ENCODE measurements at places on chromosomes 7 and 10.

GRCh38 chr10:69459893-69460575 lies 8.8 kb downstream of the TSPAN15 start:
- no peak for DNase-seq

GRCh38 chr7:24441314-24442027 lies 131.8 kb upstream of the PALS2 start:
- no peak for DNase-seq

- no peak for DNase-seq
Observed at GRCh38 chr10:130020651-130021382, 56.7 kb upstream of the EBF3 start.

- DNase-seq = no peak
Observed at GRCh38 chr7:31175672-31176071, 123.6 kb downstream of the ADCYAP1R1 start.

DNA sequence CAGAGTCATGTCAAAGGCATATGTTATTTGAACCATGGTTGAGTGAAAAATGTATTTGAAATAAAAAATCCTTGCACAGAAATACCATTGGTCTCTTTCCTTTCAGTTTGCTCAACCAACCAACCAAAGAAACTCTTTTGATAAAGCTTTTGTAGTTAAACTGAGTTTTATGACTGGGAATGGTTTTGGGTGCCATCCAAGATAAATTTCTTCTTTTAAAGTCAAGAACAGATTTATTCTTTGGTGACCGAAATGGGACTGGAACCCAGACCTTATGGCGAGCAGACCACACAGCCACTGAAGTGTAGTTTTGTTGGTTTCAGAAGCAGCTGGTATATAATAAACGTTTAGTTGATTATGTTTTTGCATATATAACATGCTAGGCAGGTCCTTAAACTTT lies 2.8 kb upstream of the GALNT17 start:
- DNase-seq = no peak

DNA sequence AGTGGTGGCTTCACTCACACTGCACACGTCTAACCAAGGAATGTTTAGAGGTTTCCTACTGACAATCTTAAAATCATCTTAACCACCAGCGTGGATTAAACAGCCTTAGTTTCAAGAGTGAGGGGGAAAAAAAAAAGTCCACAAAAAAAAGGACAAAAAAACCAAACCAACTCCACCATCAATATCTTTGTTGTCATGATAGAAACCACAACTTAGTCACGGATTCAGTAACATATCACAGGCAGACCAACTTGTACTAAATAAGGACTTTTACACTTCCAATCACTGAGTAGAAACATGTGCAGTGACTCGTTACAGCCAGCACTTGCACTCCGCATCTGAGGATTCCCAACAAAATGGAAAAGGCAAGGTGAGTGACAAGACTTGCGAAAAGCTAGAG lies 46.5 kb downstream of the FAM171A1 start:
- no peak for DNase-seq

GRCh38 chr10:17231788-17232187 lies 3.7 kb downstream of the VIM start:
- DNase-seq = no peak

DNA sequence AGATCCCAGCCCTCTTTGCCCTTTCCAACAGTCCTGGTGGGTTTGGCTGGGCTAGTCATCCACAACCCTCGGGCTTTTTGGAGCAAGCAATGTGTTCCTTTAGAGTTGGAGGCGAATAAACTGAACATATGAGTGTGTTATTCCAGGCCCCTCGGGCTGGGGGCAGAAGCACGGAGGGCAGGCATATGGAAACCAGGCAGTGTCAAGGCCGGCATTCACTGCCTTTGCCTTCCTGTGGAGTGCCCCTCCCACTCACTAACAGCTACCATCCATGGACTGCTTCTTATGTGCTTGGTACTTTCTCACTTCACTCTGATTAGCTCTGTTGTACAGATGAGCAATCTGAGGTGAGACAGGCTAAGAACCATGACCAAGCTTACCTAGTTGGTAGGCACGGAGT lies 53.9 kb upstream of the EFCAB10 start:
- DNase-seq = no peak

DNA sequence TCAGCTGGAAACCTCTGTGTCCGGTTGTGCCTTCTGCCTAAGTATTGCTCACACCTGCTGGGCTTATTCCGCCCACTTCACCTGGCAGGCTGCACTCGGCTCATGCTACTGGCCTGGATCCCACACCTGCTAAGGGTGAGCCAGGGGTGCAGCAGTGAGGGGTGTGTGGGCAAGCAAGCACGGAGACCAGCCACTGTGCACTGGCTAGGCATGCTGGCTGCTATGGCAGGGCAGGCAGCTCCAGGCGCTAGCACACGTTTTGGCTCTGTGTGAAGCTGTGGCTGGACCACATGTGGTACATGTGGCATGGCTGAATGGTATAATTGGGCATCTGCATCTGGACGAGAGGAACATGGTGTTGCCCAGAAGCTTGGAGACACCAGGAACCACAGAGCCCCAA lies 940.7 kb downstream of the NRG3 start:
- DNase-seq = no peak

- DNase-seq = no peak
Observed at GRCh38 chr10:131044379-131045111, 267.0 kb downstream of the TCERG1L start.

DNA sequence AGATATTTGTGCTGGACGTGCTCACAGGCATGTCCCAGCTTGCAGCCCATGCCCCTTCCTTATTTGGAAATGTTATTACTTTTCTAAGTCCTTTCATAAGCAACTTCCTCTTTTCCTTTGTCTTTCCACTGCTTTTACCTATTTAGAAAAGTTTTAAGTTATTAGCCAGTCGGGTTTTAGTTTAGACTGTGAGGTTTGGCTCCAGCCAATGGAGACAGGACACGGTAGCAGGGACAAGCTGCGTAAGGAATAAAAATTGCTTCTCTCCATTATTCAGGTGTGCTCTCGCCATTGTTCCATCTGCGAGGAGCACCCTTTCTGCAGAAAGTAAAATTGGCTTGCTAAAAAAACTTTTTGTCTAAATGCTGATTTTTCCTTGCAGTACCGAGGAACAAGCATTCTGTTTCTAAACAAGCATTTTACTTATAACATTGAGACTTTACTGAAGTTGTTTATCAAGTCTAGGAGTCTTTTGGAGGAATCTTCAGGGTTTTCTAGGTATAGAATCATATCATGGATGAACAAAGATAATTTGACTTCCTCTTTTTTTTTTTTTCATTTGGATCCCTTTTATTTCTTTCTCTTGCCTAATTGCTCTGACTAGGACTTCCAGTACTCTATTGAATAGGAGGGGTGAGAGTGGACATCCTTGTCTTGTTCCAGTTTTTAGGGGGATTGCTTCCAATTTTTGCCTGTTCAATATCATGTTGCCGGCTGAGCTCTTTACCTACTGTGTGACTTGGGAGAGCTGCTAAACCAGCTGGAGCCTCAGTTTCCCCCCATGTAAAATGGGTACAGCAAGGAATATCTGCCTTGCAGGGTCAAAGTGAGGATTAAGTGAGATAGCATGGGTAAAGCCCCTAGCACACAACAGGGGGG lies 63.8 kb downstream of the ALOX5 start:
- DNase-seq = no peak

DNA sequence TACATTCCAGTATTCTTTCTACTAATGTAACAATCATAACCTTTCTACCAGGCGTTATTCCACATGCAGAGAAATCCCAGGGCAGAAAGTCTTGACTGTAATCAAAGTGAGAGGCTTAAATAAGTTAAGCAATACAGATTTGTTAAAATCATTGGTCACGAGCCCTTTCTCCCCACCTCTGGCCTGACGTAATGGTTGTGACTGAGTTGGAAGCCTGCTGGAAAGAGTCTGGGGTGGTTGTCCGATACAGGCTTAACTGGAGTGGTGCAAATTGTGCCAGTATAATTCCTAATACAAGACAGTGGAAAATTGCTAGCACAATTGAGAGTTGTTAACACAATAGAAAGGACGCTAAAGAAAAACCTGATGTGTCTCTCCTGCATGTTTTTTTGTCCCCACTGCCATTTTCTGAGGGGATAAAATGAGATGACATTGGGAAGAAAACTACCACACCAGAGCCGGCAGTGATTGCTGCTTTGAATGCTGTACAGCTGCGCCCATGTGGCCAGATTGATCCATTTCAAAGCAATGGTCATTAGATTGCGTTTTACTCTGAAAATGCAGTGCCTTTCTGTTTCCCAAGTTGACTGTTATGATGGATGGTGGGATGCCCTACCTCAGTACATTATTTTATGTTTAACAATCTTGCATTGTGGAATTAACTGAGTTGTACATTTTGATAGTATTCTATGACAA lies 190.8 kb downstream of the POU6F2 start:
- no peak for DNase-seq

DNA sequence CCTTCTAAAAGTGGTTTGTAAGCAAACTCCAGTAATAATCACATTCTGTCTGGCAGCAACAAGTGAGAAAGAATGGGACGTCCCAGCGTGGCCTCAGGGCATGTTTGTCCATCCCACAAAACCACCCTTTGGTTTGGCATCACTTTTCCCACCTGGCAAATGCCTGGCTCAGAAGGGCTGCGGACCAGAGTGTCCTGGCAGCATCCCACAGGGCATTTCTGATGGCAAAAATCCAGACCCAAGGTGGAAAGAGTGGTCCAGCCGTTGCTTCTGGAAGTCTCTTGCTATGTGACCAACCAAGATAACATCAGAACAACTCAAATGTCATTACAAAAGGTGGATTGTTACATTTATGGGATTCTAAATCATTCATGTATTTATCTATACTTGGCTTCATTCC lies 174.4 kb downstream of the CREB5 start:
- no peak for DNase-seq

All from choroid plexus epithelial cell (primary cell).